ENCODE measurements at places on chromosomes 2 and 18. TPM values are rescaled to one million over a fixed set of nuclear protein-coding genes. Genes with fewer than 3 reads are reported as not detected.

DNMT3A gene
- 89.6 TPM for total RNA-seq

DSG1 gene
- not detected for total RNA-seq

SMYD1 gene
- not detected for total RNA-seq

VWA3B gene
- not detected for total RNA-seq

RAB11FIP5 gene
- total RNA-seq = 27.9 TPM

GKN1 gene
- not detected for total RNA-seq
